Activated T-helper 2 cell treated with anti-CD3 and anti-CD28 coated beads, Interferon-gamma antibody, Interleukin-2, Interleukin-4, amounts not matched to agents 10 μg/mL and 5 μg/mL and 100 μg/mL, durations not matched to agents 14 hours and 24 hours and 36 hours (primary cell): ENCODE measurements at places on chromosomes 16 and 17.

DNA sequence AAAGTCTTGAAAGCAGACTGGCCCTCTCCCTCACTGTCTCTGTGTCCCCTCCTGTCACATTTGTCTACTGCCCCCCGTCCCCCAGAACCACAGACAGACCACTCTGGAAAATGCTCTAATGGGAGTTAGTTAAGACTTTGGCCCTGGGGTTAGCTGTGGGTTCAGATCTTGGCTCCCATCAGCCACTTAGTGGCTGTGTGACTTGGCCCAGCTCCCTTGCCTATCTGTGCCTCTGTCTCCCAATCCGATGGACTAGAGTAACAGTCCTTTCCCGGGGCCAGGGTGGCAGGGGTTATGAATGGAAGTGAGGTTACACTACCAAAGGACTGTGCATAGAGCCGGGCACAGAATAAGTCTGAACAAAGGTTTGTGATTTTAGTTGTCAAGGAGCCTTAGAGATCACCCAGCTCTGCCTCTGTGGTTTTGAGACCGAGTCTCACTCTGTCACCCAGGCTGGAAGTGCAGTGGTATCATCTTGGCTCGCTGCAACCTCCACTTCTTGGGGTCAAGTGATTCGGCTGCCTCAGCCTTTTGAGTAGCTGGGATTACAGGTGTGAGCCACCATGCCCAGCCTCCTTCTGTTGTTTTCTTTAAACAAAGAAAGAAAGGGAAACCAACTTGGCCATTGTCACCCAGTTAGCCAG is 23.7 kb downstream of the PPL start:
- no peak for DNase-seq

- DNase-seq, result no peak
Measured at GRCh38 chr17:59907467-59907866, 14.5 kb downstream of the RPS6KB1 start.

- no peak for DNase-seq
Measured at GRCh38 chr16:30603945-30604315, 6.3 kb downstream of the ZNF689 start.

DNA sequence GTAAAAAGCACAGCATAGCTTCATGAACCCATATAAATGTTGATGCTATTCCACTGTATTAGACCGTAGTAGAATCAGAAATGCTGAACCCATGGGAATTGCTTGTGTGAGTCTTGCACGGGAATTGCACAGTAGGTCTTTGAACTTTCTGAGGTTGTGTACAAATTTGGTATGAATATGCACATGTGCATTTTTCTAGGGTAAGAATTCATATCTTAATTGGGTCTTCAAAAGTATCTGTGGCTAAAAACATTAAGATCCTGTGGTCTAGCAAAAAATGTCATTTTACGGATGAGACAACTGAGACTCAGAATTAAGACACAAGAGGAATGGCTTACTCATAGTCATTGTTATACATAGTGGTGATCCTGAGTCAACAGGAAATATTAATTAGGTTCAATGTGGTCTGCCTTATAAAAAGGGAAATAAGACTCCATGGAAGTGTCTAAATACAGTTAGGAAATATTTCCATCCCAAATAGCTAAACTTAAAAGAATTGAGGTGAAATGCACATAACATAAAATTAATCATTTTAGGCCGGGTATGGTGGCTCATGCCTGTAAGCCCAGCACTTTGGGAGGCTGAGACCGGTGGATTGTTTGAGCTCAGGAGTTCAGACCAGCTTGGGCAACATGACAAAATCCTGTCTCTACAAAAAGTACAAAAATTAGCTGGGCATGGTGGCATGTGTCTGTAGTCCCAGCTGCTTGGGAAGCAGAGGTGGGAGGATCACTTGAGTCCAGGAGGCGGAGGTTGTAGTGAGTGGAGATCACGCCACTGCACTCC is 22.8 kb downstream of the TAOK1 start:
- DNase-seq, result no peak

DNA sequence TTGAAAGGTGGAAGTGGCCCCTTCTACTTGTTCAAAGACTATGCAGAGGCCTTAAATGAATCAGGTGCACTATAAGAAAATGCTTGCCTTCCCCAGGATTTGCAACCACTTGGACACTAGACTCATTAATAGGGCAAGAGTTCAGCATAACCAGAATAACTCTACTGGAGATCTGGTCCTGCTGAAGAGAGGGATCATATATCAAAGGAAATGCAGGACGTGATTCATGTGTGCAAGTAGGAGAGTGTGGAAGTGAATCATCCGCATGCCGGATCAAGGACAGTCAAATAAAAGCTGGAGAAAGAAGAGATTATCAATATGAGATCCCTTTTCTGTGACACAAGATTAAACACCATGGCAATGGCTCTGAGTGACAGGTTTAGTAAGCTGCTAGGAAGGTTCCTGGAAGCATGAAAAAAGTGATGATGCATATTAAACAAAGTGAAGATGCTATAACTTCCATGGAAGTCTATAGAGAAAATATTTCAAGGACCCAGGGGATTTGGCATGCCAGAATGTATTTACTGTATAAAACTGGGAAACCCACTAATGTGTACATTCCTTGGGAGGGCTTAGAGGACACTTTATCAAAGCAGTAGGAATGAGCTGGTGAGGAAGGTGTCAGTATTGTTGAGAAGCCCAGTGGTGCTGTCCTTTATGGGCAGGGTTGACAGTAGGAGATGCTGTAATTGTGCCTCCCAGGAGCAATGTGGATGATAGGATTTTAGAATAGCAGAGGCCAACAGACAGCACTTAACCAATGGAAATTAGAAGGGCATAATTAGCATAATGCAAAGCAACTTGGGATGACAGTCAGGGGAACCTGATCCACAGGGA is 133.1 kb downstream of the ABCA8 start:
- no peak for DNase-seq

DNA sequence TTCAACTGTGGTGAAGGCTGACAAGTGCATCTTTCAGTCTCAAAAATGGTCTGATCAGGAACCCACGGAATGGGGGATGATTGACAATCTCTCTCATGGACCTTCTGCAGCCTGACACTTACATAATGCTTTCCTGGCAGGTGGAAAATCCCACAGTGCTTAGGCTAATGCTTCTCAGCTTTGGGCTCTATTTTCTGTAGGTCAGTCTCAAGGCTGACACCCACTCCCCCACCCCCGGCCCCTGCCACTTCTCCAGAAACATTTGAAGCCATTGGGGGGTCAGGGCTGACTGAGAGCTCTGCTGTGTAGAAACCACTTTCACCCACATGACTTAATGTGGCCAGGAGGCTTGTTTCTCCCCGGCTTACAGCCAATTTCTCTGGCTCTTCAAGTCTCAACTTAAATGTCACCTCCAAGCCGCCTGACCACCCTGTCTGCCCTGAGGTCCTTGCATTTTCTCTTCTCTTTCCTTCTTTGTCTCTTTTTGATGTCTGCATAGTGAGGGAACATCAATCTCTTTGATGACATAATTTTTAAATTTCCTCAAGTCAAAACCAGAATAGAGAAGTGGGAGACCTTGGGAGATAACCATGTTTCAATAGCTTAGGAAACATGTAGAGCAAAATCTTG is 16.7 kb upstream of the IRF8 start:
- no peak for DNase-seq

DNA sequence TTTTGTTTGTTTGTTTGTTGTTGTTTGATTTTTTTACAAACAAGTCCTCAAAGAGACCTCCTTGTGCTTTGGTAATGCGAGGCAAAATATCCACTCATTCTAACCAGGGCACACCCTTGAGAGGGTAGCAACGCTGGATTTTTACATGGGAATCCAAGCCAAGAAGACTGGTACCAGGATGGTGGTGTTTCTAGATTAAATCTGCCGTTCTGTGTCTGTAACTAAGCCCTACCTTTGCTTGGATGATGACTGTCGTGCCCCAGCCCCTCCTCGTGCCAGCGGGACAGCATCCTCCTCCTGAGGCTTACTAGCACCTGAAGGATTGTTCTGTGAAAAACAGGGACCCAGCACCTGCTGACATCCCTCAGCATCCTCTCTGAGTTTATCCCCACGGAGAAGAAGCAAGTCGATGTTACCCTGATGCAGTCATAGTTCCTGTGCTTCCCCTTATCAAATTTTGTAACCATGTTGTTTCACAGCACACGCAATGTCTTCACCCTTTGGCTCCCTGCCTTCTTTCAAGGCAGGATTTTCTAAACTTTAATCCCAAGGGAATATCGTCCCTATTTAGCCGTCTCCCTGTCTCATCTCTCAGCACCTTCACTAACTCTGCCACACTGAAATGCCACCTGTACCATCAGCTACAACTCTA is 5.1 kb upstream of the HSBP1 start:
- DNase-seq, result no peak

- no peak for DNase-seq
Measured at GRCh38 chr17:18191967-18192366, 8.3 kb downstream of the ALKBH5 start.

GRCh38 chr16:53374800-53375199 is 59.5 kb upstream of the RBL2 start:
- DNase-seq, result no peak

GRCh38 chr17:57373048-57373447 is 116.7 kb downstream of the MSI2 start:
- DNase-seq, result no peak

GRCh38 chr16:86502856-86503748 is 7.2 kb upstream of the FOXF1 start:
- DNase-seq, result no peak

DNA sequence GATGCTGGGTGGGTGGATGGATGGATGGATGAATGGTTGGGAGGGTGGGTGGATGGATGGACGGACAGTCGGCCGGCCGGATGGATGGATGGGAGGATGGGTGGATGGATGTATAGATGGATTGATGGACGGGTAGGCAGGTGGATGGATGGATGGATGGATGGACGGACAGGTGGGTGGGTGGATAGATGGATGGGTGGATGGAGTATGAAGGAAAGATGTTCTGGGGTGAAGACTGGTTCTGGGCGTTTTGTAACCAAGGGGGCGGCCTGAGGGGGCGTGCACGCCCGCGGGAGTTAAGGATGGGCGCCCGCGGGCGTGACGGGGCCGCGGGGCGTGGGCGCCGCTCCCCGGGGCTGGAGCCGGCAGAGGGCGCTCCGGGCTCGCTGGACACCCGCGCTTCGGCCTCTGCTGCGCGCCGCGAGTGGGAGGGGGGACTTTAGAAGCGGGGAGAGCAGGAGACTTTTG is at the start of gene NECAB2:
Gene NECAB2 (plus strand): TSS at position 407 of the 468 bp plus-strand sequence. CDS start 405 bp downstream, outside the sequence.
- DNase-seq, result no peak

GRCh38 chr16:2038382-2039231 is 9.0 kb downstream of the NTHL1 start:
- DNase-seq, result no peak

DNA sequence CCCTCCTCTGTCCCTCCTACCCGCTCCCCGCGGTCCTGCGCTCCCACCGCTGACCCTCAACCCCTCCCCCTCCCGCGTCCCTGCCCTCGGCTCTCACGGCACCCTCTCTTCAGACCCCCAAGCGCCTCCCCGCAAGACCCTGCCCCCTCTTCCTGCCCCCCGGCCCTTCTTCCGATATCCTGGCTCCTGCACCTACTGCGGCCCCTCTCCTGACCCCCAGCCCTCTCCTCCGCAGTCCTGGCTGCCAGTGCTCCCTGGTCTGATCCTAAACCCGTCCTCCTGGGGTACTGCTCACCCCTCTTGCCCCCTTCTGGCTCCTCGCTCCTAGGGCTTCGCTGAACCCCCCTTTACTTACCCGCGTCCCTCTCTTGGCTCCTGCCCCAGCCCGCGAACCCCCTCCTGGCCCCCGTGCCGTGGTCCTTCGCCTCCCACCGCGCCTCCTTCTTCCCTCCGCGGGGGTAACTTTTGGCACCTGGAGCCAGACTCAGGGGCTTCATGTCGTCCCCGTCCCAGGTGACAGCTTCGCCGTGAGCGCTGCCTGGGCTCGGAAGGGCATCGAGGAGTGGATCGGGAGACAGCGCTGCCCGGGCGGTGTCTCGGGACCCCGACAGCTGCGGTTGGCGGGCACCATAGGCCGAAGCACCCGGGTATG is 839 bp downstream of the NKD1 start:
- no peak for DNase-seq
